NCI-H1930 (cell line): ENCODE measurements at places on chromosomes 3 and 15.

- DNase-seq, result no peak
These were observed 509.2 kb downstream of the GABRG3 start for GRCh38 chr15:27480141-27480530.

GRCh38 chr3:115999613-116000012 is 376.3 kb downstream of the GAP43 start:
- DNase-seq, result no peak

DNA sequence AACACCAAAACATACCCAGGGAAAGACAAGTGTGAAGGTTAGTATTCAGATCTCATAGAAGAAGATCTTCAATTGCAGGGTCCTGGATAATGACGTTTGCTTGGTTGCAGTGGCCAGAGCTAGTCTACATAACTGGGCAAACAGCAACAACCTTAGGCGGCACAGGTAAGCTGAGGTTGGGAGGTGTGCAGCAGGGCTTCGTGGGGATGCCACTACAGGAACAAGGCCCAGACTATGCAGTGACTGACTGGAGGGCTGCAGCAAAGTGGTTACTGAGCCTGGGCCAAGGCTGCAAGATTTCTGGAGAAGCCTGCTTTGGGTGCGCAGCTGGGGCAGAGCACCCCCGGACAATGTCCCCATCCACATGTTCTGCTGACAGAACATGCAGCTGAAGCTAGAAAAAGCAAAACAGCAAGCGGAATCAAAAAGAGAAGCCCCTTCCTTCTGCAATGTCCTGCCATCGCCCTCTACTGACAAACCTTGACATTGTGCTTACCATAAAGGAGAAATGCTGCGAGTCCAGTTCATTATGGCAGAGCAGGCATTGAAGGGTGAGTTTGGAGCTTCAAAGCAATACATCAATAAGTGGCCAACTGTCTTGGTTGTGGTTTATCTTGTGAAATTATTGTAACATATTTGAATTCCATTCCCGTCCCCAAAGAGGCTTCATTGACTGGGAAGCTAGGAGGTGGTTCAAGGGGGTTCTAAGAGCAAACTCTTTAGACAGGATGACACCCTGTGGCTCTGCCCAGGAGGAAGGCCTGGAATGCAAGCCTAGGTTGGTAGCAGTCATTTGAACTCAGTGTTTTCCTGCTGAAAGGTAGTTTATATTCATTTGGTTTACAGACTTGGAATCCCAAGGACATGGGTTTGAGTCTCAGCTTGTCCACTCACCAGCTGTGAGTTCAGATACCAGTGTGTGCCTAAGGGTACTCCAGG is 217.0 kb downstream of the PDCD6IP start:
- no peak for DNase-seq

GRCh38 chr3:30737743-30738499 is 131.5 kb downstream of the TGFBR2 start:
- no peak for DNase-seq

DNA sequence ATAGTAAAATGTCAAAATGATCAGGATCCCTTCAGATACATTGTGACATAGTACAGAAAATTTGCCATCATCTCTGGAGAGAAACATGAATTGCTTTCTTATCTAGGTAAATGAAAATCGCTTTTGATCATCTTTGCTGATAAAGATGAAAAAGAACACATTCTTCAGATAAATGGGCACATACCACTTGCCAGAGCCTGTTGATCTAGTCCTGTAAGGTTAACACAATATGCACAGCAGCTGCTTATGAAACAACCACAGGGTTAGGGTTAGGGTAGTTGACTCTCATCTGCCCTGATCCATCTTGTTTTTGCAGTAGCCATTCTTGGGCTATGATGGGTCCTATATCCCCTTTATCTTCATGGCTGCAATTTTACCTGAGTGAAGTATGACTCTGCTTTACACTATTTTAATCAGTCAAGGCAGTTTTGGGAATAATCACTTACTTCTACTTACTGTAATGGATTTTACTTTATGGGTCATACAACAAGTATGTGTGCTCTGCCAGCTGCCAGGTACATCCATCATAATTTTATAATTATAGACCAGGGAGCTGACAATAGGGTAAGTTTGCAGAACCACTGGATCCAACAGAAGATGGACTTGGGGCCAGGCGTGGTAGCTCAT is 12.6 kb upstream of the SPINK8 start:
- DNase-seq, result no peak

DNA sequence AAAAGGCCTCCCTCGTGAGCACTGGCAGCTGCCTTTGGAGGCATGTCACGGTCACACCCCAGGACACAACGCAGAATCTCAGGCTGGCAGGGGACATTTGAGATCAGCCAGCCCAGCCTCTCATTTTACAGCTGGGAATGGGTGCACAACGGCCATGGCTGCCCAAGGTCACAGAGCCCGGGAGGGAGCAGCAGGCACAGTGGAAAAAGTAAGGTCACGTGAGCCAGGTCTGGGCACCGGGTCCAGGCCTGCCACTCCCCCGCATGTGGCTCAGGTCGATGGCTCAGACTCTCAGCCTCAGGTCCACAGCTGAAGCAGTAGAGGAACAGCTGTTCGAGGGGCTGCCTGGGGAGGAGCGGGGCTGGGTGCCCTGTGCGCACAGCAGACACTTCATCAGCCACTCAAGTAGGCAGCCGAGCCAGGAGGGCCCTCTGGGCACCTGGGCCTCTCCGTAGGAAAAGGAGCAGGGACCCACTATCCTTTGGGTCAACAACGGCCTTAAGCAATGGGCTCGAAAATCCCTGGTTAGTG is 260.6 kb downstream of the GOLGA6L6 start:
- no peak for DNase-seq

DNA sequence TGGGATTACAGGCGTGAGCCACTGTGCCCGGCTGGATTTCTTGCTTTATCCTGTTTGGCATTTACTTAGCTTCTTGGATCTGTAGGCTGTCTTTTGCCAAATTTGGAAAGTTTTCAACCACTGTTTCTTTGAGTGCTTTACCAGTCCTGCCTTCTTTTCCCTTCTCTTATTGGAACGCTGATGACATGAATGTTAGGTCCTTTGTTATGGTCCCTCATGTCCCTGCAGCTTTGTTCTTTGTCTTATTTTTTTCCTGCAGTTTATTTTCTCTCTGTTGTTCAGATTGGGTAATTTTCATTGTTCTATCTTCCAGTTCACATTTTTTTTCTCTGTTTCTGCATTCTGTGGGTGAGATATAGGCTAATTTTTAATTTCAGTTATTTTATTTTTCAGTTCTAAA is 25.0 kb downstream of the SH3GL3 start:
- DNase-seq, result no peak

DNA sequence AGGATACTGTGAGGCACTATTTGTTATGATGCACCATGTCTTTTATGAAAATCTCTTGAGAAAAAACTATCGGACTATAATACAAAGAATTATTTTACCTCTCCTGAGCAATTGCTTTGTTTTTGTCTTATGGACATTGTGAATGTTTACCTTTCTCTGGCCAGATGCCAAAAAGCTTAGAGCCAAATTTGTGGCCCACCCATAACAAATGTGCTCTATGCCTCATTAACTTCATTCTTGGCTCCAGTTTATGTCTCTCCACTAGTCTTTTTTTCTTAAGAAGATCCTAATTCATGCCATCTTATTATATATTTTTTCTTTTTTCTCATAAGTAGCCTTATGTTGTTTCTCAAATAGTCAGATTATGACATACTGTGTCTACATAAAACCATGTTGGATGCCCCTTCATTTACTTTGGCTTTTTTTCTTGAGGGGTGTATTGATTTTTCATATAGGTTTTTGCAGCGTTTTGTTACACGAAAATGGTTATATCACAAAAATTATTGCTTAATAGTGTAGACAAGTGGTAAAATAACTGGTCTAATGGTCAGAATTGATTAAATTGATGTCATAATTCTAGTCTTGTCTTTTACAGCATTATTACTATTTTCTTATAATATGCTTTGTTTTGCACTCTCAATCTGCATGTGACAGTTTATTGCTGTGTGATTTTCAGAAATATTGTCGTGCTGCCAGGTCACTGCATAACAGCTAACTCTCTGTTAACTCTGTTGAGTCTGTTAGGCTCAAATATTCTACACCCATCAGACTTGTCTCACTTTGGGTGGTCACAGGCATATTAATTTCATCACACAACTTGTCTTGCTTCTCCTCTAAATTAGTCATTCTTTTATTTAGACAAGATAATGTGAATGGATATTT is 18.2 kb downstream of the SENP8 start:
- DNase-seq, result peak; percentile 57

DNA sequence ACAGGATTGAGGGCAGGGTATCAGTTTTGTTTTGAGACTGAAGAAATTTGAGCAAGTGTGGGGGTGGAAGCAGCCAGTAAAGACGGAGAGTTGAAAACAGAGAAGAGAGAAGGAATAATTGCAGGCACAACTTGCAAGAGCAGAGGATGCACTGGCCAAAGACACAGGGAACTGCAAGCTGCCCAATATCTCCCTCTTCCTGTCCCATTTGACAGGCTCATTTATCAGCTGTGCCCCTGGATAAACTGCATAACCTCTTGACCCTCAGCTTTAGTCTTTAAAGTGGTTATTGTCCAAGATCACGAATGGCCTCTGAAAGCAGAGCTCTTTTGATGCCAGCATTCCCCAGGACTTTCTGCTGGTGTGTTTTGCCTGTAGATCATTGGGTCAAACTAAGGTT is 5.0 kb upstream of the RAMAC start:
- no peak for DNase-seq

- DNase-seq, result no peak
These were observed 35.3 kb downstream of the TLE3 start for GRCh38 chr15:70062321-70062956.

- DNase-seq, result no peak
These were observed 17.8 kb downstream of the PLXNA1 start for GRCh38 chr3:127000761-127001160.

DNA sequence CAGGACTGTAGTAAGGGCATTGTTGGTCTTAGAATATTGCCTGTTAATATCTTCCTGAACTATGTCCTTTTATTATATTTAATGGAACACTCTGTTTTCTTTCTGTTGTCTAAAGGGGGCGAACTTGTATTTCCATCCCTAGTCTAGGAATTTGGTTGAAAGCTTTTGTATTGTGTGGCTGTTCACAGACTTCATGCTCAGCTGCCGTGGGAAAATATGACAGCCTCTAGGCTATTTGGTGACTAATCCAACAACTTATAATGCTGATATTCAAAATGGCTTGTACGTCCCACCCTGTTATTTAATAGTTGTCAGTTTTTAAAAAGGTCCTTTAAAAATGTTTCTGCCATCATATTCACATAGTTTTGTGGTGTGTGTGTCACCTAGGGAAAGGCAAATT is 202.6 kb downstream of the KLHL25 start:
- no peak for DNase-seq

DNA sequence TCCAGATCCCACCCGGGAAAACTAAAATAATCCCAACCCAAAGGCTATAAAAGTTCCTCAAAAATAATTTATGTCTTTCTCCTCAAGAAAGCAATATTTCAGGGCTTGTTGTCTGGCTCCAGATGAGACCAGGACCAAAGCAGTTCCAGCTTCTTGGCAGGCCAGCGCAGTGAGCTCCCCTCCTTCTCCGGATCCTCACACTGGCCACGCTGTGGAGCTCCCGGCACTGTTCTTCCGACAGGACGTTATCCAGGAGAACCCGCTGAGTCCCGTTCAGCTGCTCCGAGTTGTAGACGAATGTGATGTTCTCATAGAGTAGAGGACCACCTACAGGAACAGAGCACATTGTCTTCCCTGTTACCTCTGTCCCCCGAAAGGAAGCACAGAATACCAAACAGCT is 146.3 kb downstream of the P3H2 start:
- no peak for DNase-seq

DNA sequence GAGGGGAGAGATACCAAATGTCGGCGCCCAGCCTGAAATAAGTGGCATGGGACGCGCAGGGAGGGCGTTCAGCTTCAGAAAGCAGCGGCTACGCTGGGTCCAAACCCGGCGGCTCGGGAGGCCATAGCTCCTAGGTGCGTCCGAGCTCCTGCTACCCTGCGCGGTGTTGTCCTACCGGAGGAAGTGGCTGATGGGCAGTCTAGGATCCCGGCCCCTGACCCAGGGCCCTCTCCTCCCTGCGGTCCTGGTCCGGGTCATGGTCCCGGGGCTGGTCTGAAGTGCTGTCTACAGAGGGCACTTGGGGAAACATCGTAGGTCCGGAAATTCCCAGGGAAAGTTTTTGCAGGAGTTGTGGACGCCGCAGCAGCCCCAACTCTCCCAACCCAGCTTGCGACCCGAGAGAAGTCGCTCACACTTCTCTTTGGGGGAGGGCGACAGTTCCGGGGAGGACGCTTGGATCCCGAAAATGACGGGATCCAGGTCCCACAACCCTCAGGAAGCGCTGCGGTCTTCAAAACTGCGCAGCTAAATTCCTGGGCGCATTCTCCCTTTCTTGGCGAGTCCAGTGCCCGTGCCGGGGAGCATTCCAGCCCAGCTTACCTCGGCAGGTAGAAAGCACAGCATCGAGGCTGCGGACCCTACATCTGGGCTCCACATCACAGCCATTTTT is 9.1 kb upstream of the FOXB1 start:
- no peak for DNase-seq

GRCh38 chr3:82596805-82597204 is 835.4 kb upstream of the GBE1 start:
- DNase-seq, result no peak

- no peak for DNase-seq
These were observed 9.3 kb downstream of the STRA6 start for GRCh38 chr15:74193299-74193718.
